Chondrocyte (in vitro differentiated cells): ENCODE measurements at places on chromosomes 3 and 15. TPM values are rescaled to one million over a fixed set of nuclear protein-coding genes. Genes with fewer than 3 reads are reported as not detected.

The OR5K2 gene
- not detected in 3 replicates for total RNA-seq

The SH2D7 gene
- total RNA-seq, result not detected in 3 replicates

The PAQR5 gene
- 0.20 TPM in 1 of 3 replicates, not detected in the others for total RNA-seq

DNA sequence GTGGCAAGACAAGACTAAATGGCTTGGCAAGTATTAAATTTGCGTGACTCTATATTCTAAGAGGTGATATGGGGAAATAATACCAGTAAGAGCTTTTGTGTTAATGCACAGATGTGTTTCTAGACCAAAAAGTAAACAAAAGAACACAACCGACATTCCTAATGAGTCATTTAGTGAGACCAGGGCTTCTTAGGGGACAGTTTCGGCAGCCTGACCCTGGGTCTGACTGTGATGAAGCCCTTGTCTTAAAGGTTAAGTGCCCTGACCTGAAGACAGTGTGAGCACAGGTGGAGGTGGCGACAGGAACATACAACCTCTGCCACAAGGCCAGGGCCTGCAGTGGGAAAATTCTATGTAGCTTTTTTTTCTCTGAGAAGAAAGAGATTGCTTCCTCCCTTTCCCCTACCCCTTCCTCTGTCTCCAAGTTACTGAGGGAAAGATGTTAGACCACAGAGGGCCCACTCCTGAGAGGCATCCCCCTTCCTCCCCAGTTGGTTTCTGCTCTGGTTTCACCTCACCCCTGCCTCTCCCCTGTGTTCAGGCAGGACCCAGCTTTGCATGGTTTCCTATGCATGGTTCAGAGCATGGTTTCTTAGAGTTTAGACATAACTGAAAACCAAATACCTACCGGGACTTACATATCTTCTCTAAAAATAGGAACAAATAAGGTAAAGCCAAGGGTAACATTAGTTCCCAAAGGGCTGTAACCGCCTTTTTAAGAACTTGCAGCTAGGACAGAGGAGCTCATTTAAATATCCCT, 24.8 kb upstream of the CMTM7 start:
- H3K27ac ChIP-seq, result no peak overlapping the region
- DNase-seq, result no peak
- H3K27me3 ChIP-seq, result no peaks in the 10 kb centered on the region
- H3K4me1 ChIP-seq, result no peaks in the 10 kb centered on the region
- no peak overlapping the region for H3K4me3 ChIP-seq

The SLC22A14 gene
- 0.62 to 1.2 TPM (median 0.75 TPM) in 3 replicates for total RNA-seq

GRCh38 chr3:133540896-133541674, 32.4 kb upstream of the CDV3 start:
- no peak for DNase-seq
- H3K4me3 ChIP-seq, result no peak overlapping the region
- H3K27me3 ChIP-seq, result no peaks in the 10 kb centered on the region
- peaks cover 8% of the 10 kb centered on the region for H3K4me1 ChIP-seq
- H3K36me3 ChIP-seq, result peaks cover 2% of the 10 kb centered on the region
- no peak overlapping the region for H3K27ac ChIP-seq

GRCh38 chr3:13278783-13279531, 141.2 kb downstream of the NUP210 start:
- H3K36me3 ChIP-seq, result peaks cover 4% of the 10 kb centered on the region
- DNase-seq, result no peak
- no peak overlapping the region for H3K4me3 ChIP-seq
- H3K27ac ChIP-seq, result no peak overlapping the region

GRCh38 chr3:101660714-101661113, 16.2 kb downstream of the ZBTB11 start:
- no peak overlapping the region for H3K4me3 ChIP-seq
- no peaks in the 10 kb centered on the region for H3K4me1 ChIP-seq
- no peak for DNase-seq
- H3K36me3 ChIP-seq, result peaks cover 36% of the 10 kb centered on the region
- no peaks in the 10 kb centered on the region for H3K27me3 ChIP-seq

The CCR8 gene
- total RNA-seq, result not detected in 3 replicates

The RTP3 gene
- total RNA-seq, result not detected in 3 replicates

The ESYT3 gene
- total RNA-seq, result 0.39 to 0.70 TPM (median 0.54 TPM) in 3 replicates

- no peaks in the 10 kb centered on the region for H3K4me1 ChIP-seq
- H3K27ac ChIP-seq, result no peak overlapping the region
- no peak for DNase-seq
- H3K36me3 ChIP-seq, result no peaks in the 10 kb centered on the region
- H3K4me3 ChIP-seq, result no peak overlapping the region
- peaks cover 4% of the 10 kb centered on the region for H3K27me3 ChIP-seq
Measured at GRCh38 chr3:280681-281080, 84.1 kb downstream of the CHL1 start.

The KBTBD13 gene
- total RNA-seq, result not detected in 3 replicates

- H3K36me3 ChIP-seq, result no peaks in the 10 kb centered on the region
- DNase-seq, result no peak
- no peaks in the 10 kb centered on the region for H3K27me3 ChIP-seq
- H3K27ac ChIP-seq, result peak overlapping the region; percentile 93
Measured at GRCh38 chr15:64247535-64247905, 84.7 kb upstream of the PPIB start.

- no peak overlapping the region for H3K4me3 ChIP-seq
- peaks cover 4% of the 10 kb centered on the region for H3K4me1 ChIP-seq
- no peaks in the 10 kb centered on the region for H3K36me3 ChIP-seq
- no peak for DNase-seq
- peaks cover 13% of the 10 kb centered on the region for H3K27me3 ChIP-seq
- no peak overlapping the region for H3K27ac ChIP-seq
Measured at GRCh38 chr3:189771842-189772450, 140.8 kb downstream of the TP63 start.

DNA sequence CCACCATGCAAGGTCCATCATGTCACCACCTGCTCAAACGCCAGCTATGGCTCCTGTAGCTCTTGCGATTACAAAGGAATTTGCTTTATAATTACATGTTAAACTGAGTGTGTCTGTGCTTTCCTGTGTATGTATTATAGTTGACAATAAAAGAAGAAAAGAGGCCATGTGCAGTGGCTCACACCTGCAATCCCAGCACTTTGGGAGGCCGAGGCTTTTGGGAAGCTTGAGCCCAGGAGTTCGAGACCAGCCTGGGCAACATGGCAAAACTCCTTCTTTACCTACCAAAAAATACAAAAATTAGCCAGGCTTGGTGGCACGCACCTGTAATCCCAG, 27.0 kb downstream of the ATRIP start:
- peak overlapping the region; percentile 100 for H3K27ac ChIP-seq
- H3K4me1 ChIP-seq, result peaks cover 22% of the 10 kb centered on the region
- H3K27me3 ChIP-seq, result no peaks in the 10 kb centered on the region
- H3K4me3 ChIP-seq, result peak overlapping the region; percentile 100

The CDC25A gene
- total RNA-seq, result 2.6 to 7.0 TPM (median 2.7 TPM) in 3 replicates

GRCh38 chr3:178434206-178434805, 101.9 kb upstream of the KCNMB2 start:
- H3K36me3 ChIP-seq, result no peaks in the 10 kb centered on the region
- H3K4me1 ChIP-seq, result peaks cover 4% of the 10 kb centered on the region
- no peak overlapping the region for H3K27ac ChIP-seq

DNA sequence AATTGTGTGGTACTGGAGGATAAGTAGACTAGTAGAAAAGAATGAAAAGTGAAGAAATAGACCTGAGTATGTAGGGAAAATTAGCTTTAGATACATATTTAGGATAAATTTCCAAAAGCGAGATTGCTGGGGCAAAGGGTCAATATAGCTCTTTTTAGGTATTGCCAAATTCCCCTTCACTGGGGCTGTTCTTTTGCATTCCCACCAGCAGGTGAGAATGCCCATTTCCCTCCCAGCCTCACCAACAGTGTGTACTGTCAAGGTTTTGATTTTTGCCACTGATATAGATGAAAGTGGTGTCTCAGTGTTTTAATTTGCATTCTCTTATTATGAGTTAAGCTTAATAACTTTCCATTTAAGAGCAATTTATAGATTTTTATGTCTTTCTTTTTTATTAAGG, 35.7 kb upstream of the BHLHE40 start:
- H3K4me3 ChIP-seq, result no peak overlapping the region
- no peak for DNase-seq
- no peak overlapping the region for H3K27ac ChIP-seq
- no peaks in the 10 kb centered on the region for H3K36me3 ChIP-seq

GRCh38 chr15:88403351-88403791, 63.8 kb downstream of the MRPL46 start:
- DNase-seq, result no peak
- H3K36me3 ChIP-seq, result no peaks in the 10 kb centered on the region
- H3K4me3 ChIP-seq, result no peak overlapping the region
- no peaks in the 10 kb centered on the region for H3K4me1 ChIP-seq

DNA sequence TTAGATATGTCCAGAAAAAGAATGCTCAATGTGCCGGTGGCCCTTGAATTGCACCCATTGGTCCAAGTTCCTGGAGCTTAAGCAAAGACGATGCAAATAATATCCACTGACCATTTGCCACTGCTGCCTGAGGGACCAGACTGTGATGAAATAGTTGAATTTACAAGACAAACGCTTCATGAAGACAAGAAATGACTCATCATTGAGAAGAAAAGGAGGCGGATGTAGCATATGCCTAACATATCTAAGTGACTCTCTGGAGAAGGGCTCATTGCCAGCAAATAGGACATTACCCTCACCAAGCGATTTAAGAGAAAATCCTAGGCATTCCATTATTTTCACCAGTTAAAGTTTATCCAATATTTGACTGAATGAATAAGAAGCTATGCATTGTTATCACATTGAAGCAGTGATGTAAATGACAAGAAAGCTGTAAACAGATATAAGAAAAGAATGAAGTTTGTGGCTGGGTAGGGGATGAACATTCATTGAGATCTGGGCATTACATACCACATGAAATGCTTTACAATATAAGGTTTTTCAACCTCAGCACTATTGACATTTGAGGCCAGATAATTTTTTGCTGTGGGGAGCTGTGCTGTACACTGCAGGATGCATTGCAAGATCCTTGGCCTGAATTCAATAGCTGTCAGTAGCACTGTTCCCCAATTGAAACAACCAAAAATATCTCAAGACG, 48.9 kb upstream of the CPNE4 start:
- no peaks in the 10 kb centered on the region for H3K36me3 ChIP-seq
- H3K4me1 ChIP-seq, result no peaks in the 10 kb centered on the region
- no peak overlapping the region for H3K4me3 ChIP-seq

DNA sequence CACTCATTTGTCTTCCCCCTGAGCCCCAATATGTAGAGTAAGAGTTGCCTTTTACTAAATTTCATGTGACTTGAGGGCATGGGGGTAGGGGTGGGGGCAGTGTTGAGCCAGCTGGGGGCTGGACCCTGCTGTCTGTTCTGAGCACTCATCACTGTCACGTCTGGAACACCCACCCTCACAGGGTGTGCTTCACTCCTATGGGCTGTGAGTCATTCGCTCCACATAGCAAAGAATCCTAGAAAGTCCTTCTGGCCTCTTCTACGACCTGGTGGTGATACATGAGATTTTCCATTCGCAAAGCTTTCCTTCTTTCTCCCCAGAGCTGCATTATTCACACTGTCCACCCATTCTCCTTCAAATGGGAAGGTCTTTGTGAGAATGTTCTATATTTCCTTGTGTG, 43.6 kb upstream of the MGLL start:
- peak overlapping the region; percentile 74 for H3K27ac ChIP-seq
- DNase-seq, result no peak
- no peaks in the 10 kb centered on the region for H3K27me3 ChIP-seq
- H3K36me3 ChIP-seq, result no peaks in the 10 kb centered on the region

GRCh38 chr3:157116017-157116416, 43.9 kb downstream of the CCNL1 start:
- DNase-seq, result no peak
- H3K4me3 ChIP-seq, result no peak overlapping the region
- H3K36me3 ChIP-seq, result no peaks in the 10 kb centered on the region
- H3K27me3 ChIP-seq, result no peaks in the 10 kb centered on the region
- no peak overlapping the region for H3K27ac ChIP-seq

The NUP210 gene
- 0.72 to 1.3 TPM (median 0.82 TPM) in 3 replicates for total RNA-seq

GRCh38 chr3:36434687-36435426, 54.6 kb downstream of the STAC start:
- no peaks in the 10 kb centered on the region for H3K4me1 ChIP-seq
- no peak for DNase-seq

DNA sequence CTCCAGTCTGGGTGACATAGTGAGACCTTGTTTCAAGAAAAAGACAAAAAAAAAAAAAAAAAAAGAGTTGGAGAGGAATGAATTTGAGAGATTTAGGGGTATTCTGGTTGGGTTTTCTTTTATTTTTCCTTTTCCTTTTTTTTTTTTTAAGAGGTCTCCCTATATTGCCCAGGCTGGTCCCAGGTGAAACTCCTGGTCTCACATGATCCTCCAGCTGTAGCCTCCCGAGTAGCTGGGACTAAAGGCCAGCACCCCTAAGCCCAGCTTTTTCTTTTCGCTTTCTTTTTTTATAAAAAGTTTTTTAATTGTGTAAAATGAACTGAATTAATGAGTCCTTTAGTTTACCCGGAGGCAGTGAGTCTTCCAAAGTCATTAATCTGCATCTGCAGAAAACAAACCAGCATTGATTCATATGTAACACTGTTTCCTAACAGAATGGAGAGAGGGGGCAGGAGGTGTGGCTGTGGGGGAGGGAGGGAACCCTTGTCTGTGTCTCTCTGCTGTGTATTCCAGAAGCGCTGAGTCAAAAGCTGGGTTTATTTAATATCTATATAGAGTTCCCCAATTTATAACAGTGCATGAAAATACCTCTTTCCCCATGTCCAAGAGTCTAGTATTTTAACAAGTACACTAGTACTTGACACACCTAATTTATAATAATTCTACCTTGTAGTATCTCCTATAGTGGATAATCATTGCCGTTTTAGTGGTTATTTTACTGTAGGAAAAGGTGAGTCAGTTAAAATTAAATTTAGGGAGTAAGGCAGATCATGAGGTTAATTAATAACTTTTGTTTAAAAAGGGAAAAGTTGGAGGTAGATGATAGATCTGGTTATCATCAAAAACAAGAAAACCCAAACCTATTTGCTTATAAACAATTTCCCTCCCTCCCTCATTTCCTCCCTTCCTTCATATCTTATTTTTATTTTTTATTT, 2.6 kb upstream of the DPPA4 start:
- DNase-seq, result no peak
- H3K36me3 ChIP-seq, result no peaks in the 10 kb centered on the region
- H3K4me3 ChIP-seq, result no peak overlapping the region
- H3K4me1 ChIP-seq, result peaks cover 10% of the 10 kb centered on the region

DNA sequence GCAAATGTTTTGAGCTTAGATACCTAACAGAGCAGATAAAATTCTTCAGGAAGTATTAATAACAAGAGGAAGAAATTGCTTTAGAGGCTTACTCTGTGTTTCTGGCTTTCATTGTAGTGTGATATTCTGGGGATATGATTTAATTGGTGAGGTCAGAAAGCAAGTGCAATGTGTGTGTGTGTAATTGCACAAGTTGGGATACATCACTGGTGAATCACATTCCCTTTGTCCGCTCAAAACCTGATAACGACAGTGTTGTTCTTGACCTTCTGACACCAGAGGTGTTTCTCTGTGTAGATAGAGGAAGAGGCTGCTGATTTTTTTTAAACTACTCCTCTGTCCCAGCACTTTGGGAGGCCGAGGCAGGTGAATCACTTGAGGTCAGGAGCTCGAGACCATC, 161.1 kb downstream of the CACNA2D3 start:
- no peaks in the 10 kb centered on the region for H3K4me1 ChIP-seq
- no peak overlapping the region for H3K27ac ChIP-seq
- no peak for DNase-seq
- H3K4me3 ChIP-seq, result no peak overlapping the region

The CCDC54 gene
- not detected in 3 replicates for total RNA-seq

The RARRES1 gene
- total RNA-seq, result 0.95 to 1.3 TPM (median 0.99 TPM) in 3 replicates

- H3K4me1 ChIP-seq, result peaks cover 18% of the 10 kb centered on the region
- no peak for DNase-seq
- H3K36me3 ChIP-seq, result no peaks in the 10 kb centered on the region
- H3K27me3 ChIP-seq, result no peaks in the 10 kb centered on the region
- H3K27ac ChIP-seq, result no peak overlapping the region
Measured at GRCh38 chr3:151256749-151257148, 21.6 kb downstream of the P2RY14 start.
